ENCODE measurements at places on chromosomes 3 and 15.

DNA sequence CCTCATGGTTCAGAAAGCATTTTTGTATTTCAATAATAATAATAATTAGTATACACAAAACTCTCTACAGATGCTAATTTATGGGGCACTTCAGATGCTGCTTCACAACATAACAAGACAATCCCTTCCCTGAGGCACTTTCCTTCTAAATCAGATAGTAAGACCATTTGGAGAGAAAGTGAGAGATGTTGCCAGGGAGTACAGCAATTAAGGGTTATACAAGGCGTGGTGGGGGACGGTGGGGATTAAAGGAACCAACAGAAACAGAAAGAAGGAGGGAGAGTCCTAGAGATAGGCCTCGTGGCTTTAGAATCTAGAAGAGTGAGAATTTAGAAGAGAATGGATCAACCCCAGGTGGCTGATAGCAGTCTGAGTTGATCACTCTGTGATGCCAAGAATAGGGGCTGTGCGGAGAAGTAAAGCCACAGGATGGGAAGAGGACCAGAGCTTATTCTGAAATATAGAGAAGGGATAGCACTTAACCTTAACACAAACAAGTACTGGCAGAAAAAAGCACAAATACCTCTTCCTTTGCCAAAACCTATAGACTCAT lies 76.9 kb downstream of the ETFA start:
- DNase-seq: no peak

- no peak for DNase-seq
Observed at GRCh38 chr3:18066899-18067582, 324.6 kb upstream of the TBC1D5 start.

- DNase-seq: no peak
Observed at GRCh38 chr3:63279005-63279841, 1.1 kb downstream of the SYNPR start.

GRCh38 chr3:37892927-37893600 lies 31.4 kb downstream of the CTDSPL start:
- no peak for DNase-seq

DNA sequence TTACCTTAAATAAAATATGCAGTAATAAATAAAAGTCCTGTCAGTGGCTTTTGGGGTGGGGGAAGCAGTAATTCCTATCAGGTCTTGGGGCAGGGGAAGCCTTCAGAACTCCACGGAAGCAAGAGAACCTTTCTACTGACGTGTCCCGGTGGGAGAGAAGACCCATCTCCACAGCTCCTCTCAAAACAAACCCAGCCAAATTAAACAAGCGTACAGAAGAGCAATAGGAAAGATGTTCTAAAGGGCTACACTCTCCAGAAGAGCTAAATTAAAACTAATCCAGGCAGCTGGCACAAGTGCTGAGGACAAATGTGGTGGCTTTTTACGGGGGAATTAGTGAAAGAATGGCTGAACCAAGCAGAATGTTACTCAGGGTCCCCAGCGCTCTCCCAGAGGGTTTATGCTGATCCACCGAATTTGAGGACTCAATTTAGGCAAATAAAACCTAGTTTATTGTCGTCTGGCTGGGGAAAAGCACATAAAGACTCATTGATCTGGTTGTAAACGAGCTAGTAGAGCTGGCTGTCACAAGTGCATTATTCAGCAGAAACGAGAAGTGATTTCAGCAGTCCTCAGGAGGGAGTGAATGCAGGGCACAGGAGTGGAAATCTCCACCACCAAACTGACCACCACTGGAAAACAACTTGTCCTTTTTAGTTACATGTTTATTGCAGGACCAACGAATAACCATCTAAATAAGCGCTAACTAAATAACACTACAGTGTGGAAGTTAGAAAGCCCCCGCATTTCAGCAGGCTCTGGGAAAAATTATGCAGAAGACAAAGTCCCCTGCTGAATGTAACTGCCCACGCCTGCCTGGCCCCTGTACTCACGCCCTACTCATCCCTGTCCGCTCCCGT lies 13.5 kb downstream of the BFSP2 start:
- no peak for DNase-seq

DNA sequence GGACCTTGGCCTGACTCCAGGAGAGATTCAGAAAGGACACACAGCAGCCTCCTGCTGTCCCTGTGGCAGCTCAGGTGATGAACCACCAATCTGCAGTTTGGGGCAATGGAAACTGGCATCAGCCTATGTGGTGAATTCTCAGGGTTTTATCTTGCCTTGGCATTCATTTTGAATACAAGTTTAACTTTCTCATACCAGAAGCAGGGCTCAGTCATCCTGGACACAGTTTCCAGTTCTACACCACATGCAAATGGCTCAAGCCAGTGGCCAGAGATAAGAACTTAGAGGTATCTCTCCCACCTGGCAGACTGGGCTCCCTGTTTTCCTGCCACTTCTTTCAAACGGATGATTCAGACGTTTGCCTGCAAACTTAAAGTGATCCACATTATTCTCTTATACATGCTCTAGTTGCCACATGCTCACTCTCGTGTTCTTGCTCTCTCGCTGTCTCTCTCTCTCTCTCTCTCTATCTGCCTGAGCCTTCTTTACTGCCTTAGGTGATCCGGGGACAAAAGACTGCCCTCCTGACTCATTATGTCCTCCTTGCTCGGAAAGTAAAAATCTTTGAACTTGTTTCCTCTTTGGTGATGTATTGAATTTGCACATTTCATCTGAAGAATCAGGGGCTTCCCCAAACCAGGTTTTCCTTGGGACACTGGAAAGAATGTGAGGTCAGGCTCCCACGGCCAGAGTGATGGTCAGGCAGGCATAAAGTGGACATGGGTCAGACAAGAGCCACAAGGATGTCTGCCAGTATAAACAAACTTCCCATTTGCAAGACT lies 99.6 kb upstream of the STT3B start:
- no peak for DNase-seq

DNA sequence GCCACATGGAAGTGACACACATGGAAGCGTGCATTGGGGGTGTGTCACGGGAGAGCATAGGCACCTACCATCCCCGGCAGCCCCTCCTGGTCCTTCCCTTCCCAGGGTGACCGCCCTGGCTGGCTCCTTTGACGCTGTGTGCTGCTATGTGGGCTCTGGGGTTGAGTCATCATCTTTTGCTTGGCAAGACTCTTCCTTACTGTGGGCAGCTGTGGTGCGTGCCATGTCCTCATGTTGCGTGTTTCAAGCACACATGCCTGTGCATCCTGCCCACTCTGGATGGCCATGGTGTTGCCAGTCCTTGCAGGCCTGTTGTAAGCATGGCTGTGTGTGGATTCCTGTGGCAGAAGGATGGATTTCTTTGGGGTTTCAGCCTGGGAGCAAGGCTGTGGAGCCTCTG lies 14.0 kb downstream of the PLXNA1 start:
- no peak for DNase-seq

GRCh38 chr3:163561151-163561550 lies 1517.1 kb downstream of the SI start:
- no peak for DNase-seq

Data from activated T-cell treated with anti-CD3 and anti-CD28 coated beads for 1 hour (primary cell).